ENCODE measurements at places on chromosomes 1 and 21.

- DNase-seq = no peak
Measured at GRCh38 chr1:86224651-86225310, 68.2 kb upstream of the COL24A1 start.

GRCh38 chr1:3393024-3393986, 61.2 kb upstream of the ARHGEF16 start:
- DNase-seq = no peak

DNA sequence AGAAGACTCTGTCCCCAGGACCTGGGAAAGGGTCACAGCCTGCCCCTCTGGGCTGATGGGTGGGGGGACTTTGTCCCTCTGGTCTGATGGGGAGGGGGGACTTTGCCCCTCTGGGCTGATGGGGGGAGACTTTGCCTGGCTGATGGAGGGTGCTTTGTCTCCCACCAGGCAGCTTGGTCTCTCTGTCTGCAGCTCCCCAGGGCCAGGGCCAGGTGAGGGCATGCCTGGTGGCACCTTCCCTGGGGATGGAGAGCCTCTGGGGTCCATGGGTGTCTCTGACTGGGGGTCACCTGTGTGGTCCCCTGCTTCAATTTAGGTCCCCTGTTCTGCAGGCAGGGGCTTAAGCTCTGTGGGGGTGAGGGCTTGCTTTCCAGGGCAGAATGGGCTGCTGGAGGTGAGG, 23.5 kb upstream of the TTC34 start:
- no peak for DNase-seq

DNA sequence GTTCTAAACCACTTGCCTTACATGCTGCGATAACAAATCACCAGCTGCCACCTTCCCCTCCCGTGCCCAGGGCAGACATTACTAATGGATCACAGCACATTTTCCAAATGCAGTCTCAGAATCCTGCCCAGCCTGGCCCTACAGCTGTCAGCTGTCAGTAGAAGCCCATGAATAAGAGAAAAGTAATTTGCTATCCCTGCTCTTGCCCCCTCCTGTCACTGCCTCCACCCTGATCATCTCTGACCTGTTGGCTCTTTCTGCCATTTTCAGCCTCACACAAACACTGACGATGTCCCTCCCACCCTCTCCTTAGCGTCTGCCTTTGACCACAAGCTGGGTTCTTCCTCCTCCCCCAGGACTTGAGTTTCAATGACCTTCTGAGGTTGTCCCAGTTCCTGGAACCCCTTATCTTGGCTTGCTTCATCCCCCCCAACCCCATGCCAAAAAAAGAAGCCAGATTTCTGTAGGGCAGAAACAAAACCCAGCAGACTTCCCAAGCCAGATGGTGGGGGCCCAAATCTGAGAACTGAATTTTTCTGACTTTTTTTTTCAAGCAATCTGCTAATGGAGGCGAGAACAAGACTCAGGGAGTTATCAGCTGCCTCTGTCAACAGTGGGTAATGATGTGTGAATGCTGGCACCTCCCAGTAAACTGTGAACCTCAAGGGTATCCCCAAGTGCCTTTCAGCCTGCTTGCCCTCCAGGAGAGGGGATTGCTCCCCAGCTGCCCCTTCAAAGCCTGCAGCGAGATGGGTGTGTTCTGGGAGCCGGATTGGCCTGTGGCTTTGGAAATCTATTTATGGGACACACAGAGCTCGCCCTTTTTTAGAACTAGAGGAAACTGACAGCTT, 216.5 kb upstream of the VAMP3 start:
- DNase-seq = no peak

DNA sequence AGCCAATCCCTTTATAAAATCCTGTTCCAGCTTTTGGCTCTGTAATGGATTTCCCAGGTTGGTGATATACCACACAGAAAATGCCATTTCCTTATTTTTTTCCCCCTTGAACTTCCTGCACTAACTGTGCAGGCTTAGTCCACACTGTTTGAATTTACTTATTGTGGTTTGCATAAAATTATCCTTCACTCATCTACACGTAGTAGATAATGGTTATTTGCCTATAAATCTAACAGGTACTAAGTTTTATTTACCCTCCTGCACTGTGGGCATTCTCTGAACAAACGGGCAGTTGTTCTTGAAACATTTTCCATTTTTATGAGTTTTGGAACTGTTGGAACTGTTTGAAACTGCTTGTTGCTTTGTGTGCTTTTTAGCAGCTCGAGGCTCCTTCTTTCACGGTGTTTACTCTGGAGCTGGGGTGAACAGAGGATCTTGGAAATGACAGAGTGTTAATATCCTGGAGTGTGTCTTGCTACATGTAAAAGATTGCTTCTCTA, 23.0 kb upstream of the KIFAP3 start:
- no peak for DNase-seq

DNA sequence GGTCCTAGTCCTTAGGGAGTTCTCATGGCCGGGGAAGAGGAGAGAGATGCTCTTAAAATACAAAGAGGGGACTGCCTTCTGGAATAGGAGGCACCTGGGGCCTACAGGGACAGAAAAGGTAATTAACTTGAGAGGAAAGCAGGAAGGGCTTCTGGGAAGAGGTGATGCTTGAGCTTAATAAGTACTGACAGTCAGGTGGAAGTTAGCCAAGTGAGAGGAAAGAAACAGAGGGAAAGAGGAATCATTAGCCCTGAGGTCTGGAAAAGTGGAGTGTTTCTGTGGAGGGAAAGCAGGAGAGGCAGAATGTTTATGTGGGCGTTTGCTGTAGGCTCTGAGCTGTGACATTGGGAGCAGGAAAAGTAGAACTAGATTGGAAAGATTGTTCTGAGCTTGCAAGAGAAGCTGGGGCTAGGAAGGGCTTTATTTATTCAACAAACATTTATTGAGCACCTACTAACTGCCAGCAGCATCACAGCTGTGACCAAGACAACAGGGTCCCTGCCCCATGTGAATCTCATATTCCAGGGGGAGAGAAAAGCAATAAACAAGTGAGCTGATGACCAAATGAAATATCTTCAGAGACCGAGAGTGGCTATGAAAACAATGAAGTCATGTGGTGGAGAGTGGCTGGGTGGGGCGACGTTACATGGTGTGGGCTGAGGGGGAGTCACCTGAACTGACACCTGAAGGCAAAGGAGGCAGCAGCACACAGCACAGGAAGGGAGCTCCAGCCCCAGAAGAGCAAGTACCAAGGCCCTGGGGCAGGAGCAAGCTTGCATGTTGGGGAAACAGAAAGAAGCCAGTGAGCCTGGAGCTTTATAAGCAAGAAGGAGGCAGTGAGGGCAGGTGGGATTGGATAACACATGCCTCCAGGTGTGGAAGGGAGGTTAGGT, 4.4 kb upstream of the FNDC5 start:
- no peak for DNase-seq

DNA sequence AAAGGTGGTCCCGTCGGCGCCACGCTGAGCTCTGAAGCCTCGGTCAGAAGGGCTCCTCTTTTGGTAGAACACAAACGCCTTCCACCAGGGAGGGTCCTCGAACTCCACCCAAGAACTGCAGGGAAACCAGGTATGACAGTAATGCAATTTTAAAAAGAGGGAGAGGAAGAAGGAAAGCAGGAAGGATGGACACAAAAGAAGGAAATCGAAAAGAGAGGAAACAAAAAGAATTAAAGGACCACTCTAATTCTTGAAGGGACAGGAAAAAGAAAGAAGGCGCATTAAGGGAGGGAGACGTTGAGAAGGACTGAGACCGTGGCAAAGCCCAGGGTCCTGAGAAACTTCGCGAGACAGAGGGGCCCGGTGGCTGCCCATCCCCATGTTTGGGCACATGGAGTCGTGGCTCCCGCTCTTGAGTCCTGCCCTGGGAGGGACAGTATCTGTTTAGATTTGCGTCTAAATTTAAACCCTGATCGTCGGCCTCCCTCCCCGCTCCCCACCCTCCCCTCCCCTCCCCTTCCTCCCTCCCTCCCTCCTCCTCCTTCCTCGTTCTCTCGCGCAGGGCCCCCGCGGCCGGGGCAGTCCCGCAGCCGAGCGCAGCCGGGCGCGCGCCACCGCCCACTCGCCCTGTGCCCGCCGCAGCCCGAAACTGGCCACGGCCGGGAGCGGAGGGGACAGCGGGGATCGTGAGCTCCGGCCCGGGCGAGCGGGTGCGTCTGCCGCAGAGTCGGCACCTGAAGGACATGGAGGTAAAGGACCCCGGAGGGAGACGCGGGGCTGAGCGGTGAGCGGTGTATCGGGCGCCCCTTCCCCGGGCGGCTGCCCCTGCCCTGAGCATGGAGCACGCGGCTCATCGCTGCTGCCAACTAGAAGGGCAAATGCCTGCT, at the start of gene RCSD1:
TSS of gene RCSD1 (plus strand) at position 552 of the 887 bp plus-strand sequence. CDS start at position 744, 192 bp downstream.
- peak; percentile 37 for DNase-seq

GRCh38 chr1:113185463-113186104, 112.6 kb downstream of the LRIG2 start:
- no peak for DNase-seq

DNA sequence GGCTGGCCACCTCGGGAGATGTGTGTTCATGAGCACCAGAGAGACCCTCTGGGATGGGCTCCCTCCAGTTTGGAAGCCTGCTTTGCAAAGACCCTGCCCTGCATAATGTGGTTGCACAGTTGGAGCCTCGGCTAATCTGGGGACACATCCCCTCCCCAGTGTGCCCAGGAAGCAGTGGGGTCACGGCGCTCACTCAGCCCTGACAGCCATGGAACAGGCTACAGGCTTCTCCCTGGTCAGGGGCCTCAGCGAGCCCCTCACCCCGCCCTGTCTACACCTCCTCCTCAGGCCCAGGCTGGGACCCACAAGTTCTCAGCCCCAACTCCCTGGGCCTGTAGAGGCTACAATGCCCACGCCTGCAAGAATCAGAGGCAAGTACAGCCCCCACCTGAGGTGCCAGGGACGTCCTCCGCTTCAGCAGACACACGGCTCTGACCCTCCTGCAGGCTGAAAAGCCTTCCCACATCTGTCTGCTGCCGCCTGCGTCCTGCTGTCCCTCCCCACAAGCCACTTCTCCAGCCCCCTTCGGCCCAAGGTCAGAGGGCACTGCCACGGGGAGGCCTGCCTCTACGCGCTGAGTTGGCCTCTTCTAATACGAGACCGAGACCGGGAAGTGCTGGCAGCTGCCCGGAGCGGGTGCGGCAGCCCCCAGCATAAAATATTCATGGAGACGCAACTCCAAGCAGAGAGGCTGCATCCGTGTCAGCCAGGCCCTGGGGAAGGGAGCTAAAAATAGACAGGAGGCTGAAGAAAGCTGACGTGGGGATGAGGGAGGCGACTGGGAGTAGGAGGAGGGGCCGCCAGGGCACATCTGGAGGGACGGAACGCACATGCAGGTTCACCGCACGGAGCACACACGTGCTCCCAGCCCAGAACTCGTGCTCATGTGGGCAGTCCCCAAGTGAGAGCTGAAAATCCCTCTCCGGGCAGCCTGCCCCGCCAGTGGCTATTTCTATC, 15.2 kb upstream of the GPR153 start:
- no peak for DNase-seq

DNA sequence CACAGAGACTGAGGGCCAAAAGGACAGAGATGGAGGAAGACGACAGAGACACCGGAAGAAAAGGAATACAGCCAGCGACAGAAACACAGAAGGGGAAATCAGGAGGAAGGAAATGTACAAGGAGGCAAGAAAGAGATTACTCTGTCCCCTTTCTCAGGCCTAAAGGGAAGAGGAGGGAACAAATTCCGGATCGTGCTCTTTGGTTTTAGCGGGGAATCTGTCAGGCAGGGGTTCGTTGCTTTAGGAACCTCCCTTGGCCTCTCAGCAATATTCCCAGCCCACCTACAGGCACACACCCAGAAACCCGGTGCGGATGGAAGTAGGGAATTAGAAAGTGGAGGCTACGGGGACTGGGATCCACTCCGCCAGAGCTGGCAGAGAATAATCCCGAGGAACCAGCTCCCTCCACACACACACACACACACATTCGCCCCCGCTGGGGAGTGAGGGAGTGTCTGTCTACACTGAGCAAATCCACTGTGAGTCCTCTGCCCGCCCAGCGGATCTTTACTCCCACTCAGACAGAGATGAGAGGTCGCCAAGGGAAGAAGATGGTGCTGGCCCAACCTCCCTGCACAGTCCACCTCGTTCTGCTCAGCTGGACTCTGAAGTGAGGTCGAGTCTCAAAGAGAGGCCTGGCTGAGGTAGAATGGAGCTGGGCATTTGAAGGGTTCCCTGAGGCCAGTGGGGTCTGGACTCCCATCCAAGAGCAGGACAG, 5.7 kb downstream of the TAL1 start:
- DNase-seq = no peak

DNA sequence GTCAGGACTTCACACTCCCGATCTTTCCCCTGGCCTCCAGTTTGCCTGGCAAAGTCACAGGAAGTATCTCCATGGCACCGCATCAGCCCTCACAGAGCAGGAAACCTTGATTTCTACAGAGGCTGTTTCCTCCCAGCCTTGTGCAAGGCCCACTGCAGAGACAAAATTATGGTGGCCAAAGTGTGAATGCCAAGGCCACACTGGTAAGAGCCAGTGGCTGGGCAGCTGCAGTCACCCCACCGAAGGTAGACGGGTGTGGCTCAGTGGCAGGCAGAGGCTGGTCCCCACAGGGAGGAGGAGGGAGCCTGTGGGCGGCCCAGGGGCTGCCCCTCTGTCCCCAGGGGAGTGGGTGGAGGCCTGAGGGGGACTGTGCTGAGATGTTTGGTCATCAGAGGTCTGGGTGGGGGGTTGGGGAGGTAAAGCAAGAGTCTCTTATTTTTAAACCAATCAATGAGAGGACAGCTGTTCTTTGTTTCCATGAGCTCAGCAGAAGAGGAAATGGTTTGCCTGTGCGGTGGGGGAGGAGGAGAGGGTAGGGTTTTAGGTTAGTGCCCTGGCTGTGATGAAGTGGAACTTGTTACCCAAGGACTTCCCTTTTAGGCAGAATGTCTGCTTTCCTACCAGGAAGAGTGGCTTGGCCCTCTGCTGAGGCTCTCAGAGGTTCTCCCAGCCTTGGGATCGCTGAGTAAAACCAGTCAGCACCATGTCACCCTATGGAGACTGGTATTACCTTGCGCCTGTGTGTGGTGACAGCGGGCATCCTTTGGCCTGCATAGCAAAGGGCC, 18.0 kb upstream of the BTG2 start:
- DNase-seq = peak; percentile 69

DNA sequence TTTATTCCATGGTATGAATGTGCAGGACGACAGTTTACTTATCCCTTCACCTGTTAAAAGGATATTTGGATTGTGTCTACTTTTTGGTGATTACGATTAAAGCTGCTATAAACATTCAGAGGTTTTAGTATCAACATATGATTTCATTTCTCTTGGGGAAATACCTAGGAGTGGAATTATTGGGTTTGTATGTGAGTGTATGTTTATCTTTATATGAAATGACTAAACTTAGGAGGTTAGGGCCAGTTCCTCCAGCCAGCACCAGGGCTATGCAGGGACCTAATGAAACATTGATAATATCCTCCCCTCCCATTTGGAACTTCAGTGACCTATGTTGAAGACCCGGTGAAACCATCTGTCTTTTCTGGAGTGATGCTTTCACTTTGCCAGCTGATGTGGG, 13.8 kb downstream of the TMEM51 start:
- DNase-seq = no peak

GRCh38 chr21:16532840-16533239, 803.1 kb downstream of the USP25 start:
- DNase-seq = no peak

DNA sequence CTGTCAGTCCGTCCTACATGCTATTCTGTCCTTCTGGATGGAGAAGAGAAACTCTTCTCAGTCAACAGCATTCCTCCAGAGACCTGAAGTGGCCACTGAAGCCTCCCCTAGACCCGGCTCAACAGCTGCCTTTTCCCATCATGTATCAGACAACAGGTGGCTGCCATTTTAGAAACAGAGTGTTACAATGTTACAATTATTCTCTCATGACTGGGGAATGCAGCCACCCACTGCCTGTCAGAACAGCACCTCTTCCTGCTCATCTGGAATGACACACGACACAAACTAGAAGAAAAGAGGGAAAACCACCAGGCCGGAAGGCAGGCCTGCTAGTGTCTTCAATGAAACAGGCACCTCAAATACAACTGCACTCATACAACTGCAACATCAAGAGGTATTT, 105.3 kb downstream of the PGBD5 start:
- DNase-seq = no peak
